ENCODE measurements at places on chromosomes 5 and 9. TPM values are rescaled to one million over a fixed set of nuclear protein-coding genes. Genes with fewer than 3 reads are reported as not detected.

CCDC171 gene
- polyA plus RNA-seq: 0.46 TPM

MTX3 gene
- 1.8 TPM for polyA plus RNA-seq

DNA sequence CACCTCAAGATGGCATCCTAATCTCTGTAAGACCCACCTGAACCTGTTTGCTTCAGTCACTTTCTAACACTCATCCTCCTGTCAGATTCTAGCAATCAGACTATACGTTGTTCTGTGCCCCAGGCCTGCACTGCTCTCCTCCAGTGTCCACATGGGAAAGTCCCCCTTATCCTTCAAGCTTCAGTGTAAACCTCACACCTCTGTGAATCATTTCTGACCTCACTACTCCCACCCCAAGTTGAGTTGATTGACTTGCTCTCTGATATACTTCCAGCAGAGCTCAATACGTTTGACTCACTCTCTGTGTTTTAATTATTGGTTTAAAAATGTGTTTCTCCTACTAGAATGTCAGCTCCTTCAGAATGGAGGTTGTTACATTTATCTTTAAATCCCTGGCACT is 240.2 kb downstream of the FBXL17 start:
- DNase-seq: no peak

CDHR2 gene
- 9.6 TPM for polyA plus RNA-seq
